GOT3 (cell line): ENCODE measurements at places on chromosomes 6 and 20.

- DNase-seq, result no peak
Observed at GRCh38 chr6:70538376-70538775, 28.4 kb upstream of the SDHAF4 start.

- no peak for DNase-seq
Observed at GRCh38 chr20:63296531-63297299, 3.7 kb downstream of the COL20A1 start.

GRCh38 chr6:18551228-18551627 is 164.1 kb downstream of the RNF144B start:
- no peak for DNase-seq

GRCh38 chr20:40728470-40728869 is 39.4 kb upstream of the MAFB start:
- no peak for DNase-seq

- DNase-seq, result no peak
Observed at GRCh38 chr6:134198093-134198492, 119.8 kb downstream of the SGK1 start.

DNA sequence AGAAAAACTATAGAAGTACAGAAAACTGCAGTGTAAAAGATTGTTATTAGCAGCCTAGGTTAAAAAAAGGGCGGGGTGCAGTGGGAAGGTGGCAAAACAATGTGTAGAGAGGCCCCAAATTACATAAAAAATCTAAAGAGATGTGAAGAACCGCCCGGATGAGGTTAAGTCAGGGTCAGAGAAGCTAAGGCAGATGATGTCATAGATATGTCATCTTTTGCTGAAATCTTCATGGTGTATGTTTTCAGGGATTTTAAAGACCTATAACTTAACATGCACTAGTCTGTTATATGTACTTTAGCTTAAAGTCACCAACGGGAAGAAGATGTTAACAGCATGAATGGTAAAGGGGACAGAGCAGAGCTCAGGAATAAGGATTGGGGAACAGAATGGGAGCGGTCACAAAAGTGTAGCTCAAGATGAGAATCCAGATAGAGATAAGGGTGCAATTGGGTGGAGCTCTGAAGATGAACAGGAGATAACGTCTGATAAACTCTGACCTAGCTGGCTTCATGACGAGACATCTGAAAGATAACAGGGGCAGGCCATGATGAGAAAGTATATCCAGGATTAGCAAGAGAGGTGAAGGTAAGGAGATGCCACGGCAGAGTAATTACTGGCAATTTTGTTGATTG is 83.4 kb downstream of the TFAP2A start:
- no peak for DNase-seq

- DNase-seq, result no peak
Observed at GRCh38 chr6:103862297-103862696, 997.4 kb downstream of the HACE1 start.

DNA sequence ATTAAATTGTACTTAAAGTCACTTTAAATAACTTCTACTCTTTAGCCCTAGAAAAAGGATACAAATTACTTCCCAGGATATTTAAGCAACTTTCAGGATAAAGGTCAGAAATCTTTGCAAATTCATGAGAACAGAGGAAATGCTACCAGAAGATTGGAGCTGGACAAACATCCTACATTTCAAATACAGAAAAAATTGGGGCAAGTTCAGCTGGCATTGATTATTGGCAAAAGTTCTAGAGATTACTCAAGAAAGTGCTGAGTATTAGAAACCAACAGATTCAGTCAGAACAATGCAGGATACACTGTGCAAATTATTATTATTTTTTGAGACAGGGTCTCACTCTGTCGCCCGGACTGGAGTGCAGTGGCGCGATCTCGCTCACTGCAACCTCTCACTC is 6.0 kb downstream of the SLC22A23 start:
- no peak for DNase-seq

GRCh38 chr20:36812594-36813463 is 39.3 kb upstream of the DSN1 start:
- no peak for DNase-seq

GRCh38 chr6:145271577-145271976 is 463.7 kb downstream of the EPM2A start:
- DNase-seq, result no peak
